ENCODE measurements at places on chromosomes 12 and 14. TPM values are rescaled to one million over a fixed set of nuclear protein-coding genes. Genes with fewer than 3 reads are reported as not detected.

- no peaks in the 10 kb centered on the region for H3K36me3 ChIP-seq
- H3K4me1 ChIP-seq = no peaks in the 10 kb centered on the region
- no peaks in the 10 kb centered on the region for H3K27me3 ChIP-seq
- H3K4me3 ChIP-seq = no peak overlapping the region
- no peak for DNase-seq
Observed at GRCh38 chr14:105861985-105862465, 335.6 kb downstream of the TMEM121 start.

GRCh38 chr12:53212931-53213330 is 5.9 kb upstream of the ITGB7 start:
- no peak overlapping the region for H3K27ac ChIP-seq
- H3K27me3 ChIP-seq = no peaks in the 10 kb centered on the region

DNA sequence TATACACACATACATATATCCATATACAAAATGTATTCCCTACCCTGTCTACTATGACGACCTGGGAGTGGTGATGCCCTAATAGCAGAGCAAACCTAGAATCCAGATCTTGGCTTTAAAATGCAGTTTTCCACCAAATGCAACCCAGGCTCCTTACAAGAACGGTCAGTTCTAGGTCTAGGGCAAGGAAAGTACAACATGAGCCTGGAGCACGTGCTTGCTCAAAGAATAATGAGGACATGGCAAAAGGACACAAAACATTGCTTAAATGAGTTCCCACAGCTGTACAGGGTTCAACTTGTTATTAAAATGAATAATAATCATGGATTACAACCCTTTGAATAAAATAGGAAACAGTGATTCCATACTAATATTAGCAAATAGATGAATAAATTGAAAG is 94.7 kb downstream of the TMCC3 start:
- H3K27ac ChIP-seq = no peak overlapping the region
- DNase-seq = no peak
- no peaks in the 10 kb centered on the region for H3K36me3 ChIP-seq
- H3K4me1 ChIP-seq = peaks cover 2% of the 10 kb centered on the region
- H3K27me3 ChIP-seq = no peaks in the 10 kb centered on the region
- no peak overlapping the region for H3K4me3 ChIP-seq

DNA sequence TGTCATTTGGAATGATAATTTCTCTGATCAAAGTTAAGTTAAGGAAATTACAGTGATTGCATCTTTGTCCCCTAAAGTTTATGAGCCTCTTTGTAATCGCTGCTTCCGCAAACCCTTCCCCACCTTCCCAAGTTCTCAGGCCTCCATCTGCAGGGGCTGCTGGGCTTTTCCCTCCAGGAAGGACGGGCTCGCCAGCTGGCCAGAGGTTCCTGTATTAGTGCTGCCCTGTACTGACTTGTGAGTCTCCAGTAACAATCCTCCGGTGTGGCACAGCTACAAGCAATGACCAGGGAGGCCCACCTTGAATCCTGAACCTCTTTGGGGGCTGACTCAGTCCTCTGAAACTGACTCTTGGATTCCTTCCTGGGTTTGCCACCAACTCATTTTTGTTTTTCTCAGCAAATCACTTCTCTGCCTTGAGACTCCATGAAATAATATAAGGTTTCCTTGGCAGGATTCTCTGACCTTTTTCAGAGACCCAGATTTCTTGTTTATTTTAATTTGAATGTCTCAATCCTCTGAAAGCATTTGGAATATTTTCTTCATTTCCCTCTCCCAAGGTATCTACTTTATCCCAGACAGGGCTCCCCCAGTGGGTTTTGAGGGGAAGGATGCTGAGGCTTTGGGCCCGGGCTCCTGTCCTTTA is 398.6 kb downstream of the ZFP36L1 start:
- H3K27me3 ChIP-seq = no peaks in the 10 kb centered on the region
- no peaks in the 10 kb centered on the region for H3K36me3 ChIP-seq
- H3K4me3 ChIP-seq = no peak overlapping the region
- peak; percentile 41 for DNase-seq
- H3K27ac ChIP-seq = peak overlapping the region; percentile 76

DNA sequence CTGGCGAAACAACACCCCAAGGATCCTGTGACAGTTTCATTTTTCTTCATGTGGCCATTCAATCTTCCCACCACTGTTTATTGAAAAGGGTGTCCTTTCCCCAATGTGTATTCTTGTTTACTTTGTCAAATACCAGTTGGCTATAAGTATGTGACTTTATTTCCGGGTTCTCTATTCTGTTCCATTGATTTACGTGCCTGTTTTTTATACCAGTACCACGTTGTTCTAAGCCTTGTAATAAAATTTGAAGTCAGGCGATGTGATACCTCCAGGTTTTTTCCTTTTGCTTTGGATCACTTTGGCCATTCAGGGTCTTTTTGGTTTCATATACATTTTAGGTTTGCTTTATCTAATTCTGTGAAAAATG is 9.1 kb upstream of the MGAT4C start:
- no peak overlapping the region for H3K27ac ChIP-seq
- H3K27me3 ChIP-seq = no peaks in the 10 kb centered on the region
- no peak for DNase-seq
- no peaks in the 10 kb centered on the region for H3K36me3 ChIP-seq

- no peaks in the 10 kb centered on the region for H3K27me3 ChIP-seq
- no peak overlapping the region for H3K27ac ChIP-seq
- peak; percentile 32 for DNase-seq
- H3K4me3 ChIP-seq = no peak overlapping the region
- H3K4me1 ChIP-seq = no peaks in the 10 kb centered on the region
Observed at GRCh38 chr12:50986966-50987737, 34.8 kb downstream of the HIGD1C start.

GRCh38 chr14:44639781-44640385 is 132.8 kb upstream of the FSCB start:
- H3K27ac ChIP-seq = no peak overlapping the region
- H3K4me1 ChIP-seq = peaks cover 2% of the 10 kb centered on the region
- no peaks in the 10 kb centered on the region for H3K27me3 ChIP-seq
- DNase-seq = no peak
- no peaks in the 10 kb centered on the region for H3K36me3 ChIP-seq

GRCh38 chr12:65082406-65082805 is 38.7 kb downstream of the WIF1 start:
- no peak overlapping the region for H3K27ac ChIP-seq
- no peaks in the 10 kb centered on the region for H3K27me3 ChIP-seq
- DNase-seq = no peak
- no peaks in the 10 kb centered on the region for H3K4me1 ChIP-seq
- H3K4me3 ChIP-seq = no peak overlapping the region
- H3K36me3 ChIP-seq = no peaks in the 10 kb centered on the region

DNA sequence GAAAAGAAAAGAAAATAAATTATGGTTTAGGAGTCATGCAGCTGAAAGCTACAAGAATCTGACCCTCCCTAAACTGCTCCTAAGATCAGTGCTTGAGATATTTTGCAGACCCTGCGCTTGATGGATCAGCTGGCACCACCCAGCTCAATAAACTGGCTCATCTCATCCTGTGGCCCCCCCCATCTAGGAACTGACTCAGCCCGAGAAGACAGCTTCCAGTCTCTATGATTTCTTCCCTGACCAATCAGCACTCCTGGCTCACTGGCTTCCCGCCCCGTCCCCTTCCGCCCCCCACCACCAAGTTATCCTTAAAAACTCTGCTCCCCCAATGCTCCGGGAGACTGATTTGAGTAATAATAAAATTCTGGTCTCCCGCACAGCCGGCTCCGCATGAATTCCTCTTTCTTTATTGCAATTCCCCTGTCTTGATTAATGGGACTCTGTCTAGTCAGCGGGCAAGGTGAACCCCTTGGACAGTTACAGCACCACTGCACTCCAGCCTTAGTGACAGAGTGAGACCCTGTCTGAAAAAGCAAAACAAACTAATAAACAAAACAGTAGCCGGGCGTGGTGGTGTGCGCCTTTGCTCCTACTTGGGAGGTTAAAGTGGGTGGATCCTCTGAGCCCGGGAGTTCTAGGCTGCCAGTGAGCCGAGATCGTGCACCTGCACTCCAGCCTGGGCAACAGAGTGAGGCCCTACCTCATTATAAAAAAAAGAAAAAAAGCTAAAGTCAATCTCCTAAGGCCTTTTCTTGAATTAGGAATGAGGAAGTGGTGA is 24.5 kb upstream of the SPTLC2 start:
- H3K27me3 ChIP-seq = no peaks in the 10 kb centered on the region
- peak overlapping the region; percentile 79 for H3K27ac ChIP-seq
- no peak for DNase-seq
- peak overlapping the region; percentile 34 for H3K4me3 ChIP-seq

DNA sequence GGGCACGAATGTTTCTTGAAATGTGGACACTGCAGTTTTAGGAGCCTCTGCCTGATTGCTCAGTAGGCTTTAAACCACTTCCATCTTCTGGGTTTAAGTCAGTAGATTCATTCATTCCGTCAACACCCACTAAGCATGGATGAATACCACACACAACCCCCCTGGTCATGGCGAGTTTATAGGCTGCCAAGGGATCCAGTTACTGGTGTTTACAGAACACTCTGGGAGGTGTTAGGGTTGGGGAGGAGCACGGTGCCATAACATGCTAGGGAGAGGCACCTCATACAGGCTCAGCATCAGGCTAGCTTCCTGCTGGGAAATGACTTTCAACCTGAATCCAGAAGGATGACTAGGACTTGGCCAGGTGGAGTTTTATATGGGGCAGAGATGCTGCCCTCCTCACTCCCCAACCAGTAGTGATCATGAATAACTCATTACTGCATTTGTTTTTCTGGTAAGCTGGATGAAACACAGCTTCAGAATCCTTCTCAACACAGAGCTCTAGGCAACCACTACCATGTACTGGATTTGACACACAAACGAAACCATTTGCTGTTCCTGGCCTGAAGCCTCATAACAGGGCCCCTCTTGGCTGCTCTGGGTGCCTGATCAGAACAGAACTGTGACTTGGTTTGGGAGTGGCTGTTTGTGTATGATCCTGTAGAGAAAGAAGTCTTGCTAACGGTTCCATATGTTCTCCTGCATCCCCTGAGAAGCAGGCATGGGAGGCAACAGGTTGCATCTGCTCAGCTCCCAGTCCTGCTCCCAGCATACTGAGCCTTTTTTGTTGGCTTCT is 47.9 kb downstream of the FBXW8 start:
- H3K4me1 ChIP-seq = peaks cover 1% of the 10 kb centered on the region
- H3K36me3 ChIP-seq = no peaks in the 10 kb centered on the region
- H3K4me3 ChIP-seq = no peak overlapping the region
- no peak overlapping the region for H3K27ac ChIP-seq
- H3K27me3 ChIP-seq = no peaks in the 10 kb centered on the region

DNA sequence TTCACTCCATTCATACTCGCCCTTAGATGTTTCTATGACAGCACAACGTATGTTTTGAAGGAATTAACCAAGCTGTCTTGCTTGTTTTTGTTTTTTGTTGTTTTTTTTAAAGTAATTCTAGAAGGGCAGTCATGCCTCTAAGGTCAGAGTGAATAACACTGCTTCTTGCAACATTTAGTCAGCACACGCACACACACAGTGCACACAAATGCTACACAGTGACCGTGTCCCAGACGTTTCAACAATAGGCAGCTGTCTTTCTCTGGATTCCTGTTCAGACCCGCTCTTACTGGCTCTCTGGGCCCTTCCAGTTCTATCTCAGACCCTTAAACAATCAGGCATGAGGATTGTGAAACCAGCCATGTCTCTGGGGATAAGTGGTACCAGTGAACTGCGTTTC is 351.0 kb upstream of the FKBP4 start:
- H3K4me3 ChIP-seq = no peak overlapping the region
- H3K27ac ChIP-seq = no peak overlapping the region
- no peaks in the 10 kb centered on the region for H3K4me1 ChIP-seq
- DNase-seq = no peak

GRCh38 chr12:113135178-113136127 is at the start of gene RASAL1:
Gene RASAL1 (minus strand): TSS chr12:113135761. CDS start chr12:113135462, 299 bp downstream.
- H3K4me1 ChIP-seq = no peaks in the 10 kb centered on the region
- H3K4me3 ChIP-seq = no peak within 1 kb of the TSS
- H3K27me3 ChIP-seq = no peaks in the 10 kb centered on the region
- H3K36me3 ChIP-seq = no peaks in the 10 kb centered on the region
- H3K27ac ChIP-seq = no peak within 1 kb of the TSS

- H3K27me3 ChIP-seq = no peaks in the 10 kb centered on the region
- peaks cover 3% of the 10 kb centered on the region for H3K4me1 ChIP-seq
- no peaks in the 10 kb centered on the region for H3K36me3 ChIP-seq
- H3K4me3 ChIP-seq = no peak overlapping the region
Observed at GRCh38 chr14:63428486-63428885, 109.8 kb upstream of the GPHB5 start.

GRCh38 chr12:92142251-92142926 is 3.3 kb downstream of the BTG1 start:
- peak overlapping the region; percentile 100 for H3K4me3 ChIP-seq
- no peaks in the 10 kb centered on the region for H3K27me3 ChIP-seq
- no peaks in the 10 kb centered on the region for H3K4me1 ChIP-seq
- H3K36me3 ChIP-seq = no peaks in the 10 kb centered on the region
- H3K27ac ChIP-seq = no peak overlapping the region

Gene CIDEB
- 17.8 TPM for total RNA-seq

Gene DPF3
- total RNA-seq = 8.0 TPM

Gene CLEC4D
- 0.15 TPM for total RNA-seq

Gene FOXA1
- not detected for total RNA-seq

Gene EFS
- 42.4 TPM for total RNA-seq

Gene CLEC7A
- 3.5 TPM for total RNA-seq

Gene OTUB2
- total RNA-seq = 0.48 TPM

Gene PARP2
- 8.9 TPM for total RNA-seq

Gene GLI1
- 0.66 TPM for total RNA-seq

All from ovary (tissue), 10 donors.